Uterus (tissue), 4 donors: ENCODE measurements at places on chromosomes 6 and 20. TPM values are rescaled to one million over a fixed set of nuclear protein-coding genes. Genes with fewer than 3 reads are reported as not detected.
A peak's percentile ranks its signal among the peaks of the same experiment; 100 is the strongest.

DNA sequence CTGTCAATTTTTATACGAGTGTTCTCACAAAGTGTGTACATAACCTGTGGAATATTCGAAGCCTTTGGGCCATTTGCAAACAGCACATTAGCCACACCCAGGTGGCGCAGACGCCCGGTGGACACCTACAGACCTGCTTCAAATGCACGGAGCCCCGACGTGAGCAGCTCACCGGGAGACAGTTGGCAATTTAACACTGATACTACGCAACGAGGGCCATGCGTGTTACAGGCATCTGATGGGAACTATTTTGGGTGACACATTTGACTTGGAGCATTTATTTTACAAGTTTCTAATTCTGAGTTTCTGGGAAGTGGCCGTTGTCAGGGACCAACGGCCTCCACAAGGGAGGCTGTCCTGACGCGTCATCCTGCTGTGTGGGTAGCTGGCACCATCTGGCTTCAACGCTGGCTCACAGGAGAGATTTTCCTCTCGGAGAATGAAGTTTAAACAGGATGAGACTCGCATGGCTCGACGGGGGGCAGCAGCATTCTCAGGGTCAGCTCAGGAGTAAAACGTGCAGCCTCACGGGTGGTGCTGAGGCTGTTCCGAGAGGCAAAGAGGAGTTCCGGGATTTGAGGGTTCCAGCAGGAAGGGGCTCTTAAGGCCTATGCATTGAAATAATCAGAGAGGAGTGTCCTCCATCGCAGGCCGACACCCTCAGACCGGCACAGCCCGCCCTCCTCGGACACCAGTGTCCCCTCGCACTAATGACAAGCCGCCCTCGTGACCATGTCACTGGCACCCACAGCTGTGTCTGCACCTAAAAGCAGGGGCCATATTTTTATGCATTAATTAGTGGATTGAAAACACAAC is 207.4 kb downstream of the DLL1 start:
- DNase-seq = no peak

- no peak for DNase-seq
These were observed 161.6 kb upstream of the EXOC2 start for GRCh38 chr6:854406-855118.

DNA sequence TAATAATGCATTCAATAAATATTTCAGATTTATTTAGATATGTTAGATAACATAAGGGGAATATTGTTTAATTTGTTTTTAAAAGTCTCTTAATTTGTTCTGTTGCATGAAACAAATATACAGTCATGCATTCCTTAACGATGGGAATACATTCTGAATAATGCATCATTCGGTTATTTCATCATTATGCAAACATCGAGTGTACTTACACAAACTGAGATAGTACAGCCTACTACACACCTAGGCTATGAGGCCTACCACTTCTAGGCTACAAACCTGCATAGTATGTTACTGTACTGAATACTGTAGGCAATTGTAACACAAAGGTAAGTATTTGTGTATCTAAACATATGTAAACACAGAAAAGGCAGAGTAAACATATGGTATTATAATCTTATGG is 118.7 kb downstream of the EPHA7 start:
- DNase-seq = no peak

GRCh38 chr6:45371924-45372573 is 5.7 kb downstream of the SUPT3H start:
- DNase-seq = no peak

GRCh38 chr6:88725111-88725975 is 238.1 kb downstream of the RNGTT start:
- no peak for DNase-seq

DNA sequence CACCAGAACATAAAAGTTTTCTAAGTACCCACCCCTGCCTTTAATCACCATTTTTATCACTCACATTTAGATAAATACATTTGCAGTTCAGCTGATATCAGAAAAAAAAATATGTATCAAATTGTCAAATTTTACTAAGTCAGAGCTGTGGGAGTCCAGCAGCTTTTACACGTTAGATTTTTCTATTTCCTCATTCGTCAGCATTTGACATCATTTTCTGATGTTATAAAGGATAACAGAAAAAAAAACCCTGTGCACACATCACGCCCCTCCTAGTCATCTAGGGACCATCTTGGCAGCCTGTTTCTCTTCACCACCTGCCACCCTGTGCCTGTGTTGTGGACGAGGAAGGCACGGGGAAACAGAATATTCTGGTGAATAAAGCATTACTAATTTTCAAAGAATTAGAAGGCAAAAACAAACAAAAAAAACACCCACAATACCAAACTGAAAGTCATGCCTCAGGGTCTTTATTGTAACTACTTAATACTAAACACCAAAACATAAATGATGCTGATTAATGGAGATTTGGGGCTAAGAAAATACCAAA is 12.4 kb downstream of the B4GALT5 start:
- no peak for DNase-seq

DNA sequence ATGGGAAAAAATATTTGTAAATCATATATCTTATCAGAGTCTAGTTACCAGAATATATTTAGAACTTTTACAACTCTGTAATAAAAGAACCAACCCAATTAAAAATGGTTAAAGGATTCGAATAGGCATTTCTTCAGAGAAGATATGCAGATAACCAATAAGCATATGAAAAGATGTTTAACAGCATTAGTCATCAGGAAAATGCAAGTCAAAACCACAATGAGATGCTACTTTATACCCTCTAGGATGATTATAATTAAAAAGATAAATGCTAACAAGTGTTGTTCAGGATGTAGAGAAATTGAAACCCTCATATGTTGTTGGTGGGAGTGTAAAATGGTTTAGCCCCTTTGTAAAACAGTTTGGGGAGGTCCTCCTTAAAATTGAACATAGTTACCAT is 94.1 kb downstream of the LRRC1 start:
- no peak for DNase-seq

DNA sequence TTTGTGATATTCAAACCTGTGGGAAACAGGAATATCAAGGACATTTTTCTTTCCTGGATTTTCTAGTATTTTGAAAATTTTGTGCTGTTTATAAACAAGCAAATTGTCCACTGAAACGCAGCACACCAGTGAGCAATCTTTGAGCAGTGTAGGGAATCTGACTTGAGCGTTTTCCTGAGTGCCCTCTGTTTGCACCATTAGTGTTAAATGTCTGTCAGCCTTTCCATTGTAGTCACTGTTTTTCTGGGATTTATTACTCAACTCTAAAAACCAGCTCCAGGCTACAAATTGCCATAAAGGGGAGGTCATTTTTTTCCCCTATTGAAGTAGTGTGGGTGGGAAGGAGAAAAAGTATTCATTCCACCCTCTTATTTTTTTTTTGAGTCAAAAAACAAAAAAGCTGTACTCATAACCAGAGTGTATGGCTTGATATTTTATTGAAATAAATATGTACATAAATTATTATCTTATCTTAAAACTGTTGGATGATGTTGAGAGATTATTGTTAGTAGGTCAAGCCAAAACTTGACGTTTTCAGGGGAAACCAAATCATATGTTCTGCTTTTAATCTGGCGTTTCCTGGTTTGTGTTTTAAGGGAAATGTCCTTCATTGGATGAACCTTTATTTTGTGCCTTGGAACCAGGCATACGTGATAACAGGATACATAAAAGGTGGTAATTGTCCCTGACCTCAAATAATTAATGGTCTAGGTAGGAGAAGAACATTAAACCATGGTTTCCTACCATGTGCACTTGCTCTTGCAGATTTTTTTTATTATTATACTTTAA is 51.8 kb downstream of the TSHZ2 start:
- DNase-seq = no peak

- DNase-seq = peak; percentile 31
These were observed 136.0 kb downstream of the SOD2 start for GRCh38 chr6:159557031-159557430.

- no peak for DNase-seq
These were observed 533.7 kb downstream of the QKI start for GRCh38 chr6:163948250-163948649.

The OPN5 gene
- not detected for total RNA-seq

DNA sequence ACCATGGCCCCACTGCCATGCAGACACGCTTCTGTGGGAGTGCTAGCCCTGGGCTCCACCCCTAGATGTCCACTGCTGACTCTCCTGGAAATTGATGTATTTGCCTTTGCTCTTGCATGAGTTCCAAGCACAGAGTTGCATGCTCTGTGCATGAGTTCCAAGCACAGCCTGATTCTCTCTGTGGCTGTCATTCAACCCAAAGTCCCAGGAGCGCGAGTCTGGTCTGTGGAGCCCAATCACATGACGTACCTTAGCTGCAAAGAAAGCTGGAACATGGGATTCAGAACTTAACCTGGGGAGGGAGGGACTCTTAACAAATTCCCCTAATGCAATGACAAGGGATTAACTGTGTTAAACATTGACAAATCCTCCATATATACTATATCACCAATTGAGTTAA is 114.3 kb upstream of the SLC24A3 start:
- DNase-seq = no peak

DNA sequence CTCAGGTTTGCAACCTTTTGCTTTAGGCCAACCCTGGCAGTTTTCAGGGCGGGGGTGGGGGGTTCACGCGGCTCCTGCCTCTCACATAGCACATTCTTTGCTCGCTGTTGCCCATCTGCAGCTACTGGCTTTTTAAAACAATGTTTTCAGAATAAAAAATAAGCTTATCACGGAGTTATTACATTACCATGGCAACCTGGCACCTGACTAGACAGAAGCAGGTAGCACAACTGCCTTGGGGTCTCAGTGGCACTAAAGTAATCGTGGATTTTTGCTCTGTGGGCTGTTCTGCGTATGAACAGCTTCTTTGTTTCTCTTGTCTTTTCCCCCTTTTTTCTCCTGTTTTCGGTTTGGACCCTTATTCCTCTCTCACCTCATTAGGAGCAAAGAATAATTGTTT is 9.1 kb upstream of the MANBAL start:
- DNase-seq = no peak

The EBF4 gene
- total RNA-seq = 69.5 TPM

DNA sequence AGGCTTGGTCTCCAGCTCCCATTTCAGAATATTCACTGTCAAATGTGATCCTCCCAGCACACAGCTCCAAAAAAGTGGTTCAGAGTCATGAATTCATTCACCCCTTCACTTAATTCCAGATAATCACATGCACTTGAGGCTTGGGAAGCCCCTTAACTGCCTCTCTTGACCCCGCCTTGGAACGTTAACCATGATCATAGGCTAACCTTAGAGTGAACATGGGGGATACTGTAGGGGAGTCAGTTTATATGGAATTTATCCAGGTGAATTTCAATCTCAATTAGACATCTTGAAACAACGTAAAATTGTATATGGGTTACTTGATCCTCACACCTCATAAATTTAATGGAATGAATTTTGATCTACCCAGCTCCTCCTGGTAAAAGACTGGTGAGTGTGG is 346.8 kb upstream of the ARID1B start:
- no peak for DNase-seq

GRCh38 chr20:2663887-2664719 is at the start of gene IDH3B:
TSS of gene IDH3B (minus strand) at chr20:2664216. CDS start at chr20:2664188, 28 bp downstream.
- DNase-seq = peak; percentile 93

DNA sequence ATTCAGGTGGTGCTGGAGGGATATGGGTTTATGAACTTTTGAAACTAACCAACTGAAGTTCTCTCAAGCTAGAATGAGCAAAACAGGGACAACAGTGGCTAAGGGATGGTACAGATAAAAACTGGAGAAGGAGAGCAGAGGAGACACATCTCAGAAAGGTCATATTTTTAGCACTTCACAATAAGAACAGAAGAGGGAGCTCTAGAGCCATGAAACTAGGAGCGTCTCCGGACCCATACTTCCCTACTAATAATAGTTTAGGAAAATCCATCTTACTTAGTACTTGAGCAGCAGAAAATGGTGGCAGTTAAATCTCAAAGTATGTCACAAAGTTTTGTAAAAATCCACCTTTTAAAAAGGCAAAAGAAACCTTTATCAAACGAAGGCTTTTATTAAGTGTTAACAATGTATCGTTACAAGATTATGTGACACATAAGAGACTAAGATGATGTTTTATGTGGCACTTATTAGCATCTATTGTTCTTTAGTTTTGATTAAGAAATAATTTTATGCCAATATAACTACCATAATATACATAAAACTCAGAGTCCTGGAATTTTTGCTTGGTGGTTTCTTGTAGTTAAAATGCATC is 278.6 kb downstream of the TBC1D32 start:
- DNase-seq = no peak

GRCh38 chr6:36631326-36632011 is 37.3 kb downstream of the SRSF3 start:
- DNase-seq = no peak

- no peak for DNase-seq
These were observed 210.9 kb upstream of the GGTLC1 start for GRCh38 chr20:24199501-24199900.

GRCh38 chr6:157119502-157120027 is 203.8 kb downstream of the TMEM242 start:
- DNase-seq = no peak

The SLC32A1 gene
- not detected for total RNA-seq

The NKX2-2 gene
- total RNA-seq = not detected

DNA sequence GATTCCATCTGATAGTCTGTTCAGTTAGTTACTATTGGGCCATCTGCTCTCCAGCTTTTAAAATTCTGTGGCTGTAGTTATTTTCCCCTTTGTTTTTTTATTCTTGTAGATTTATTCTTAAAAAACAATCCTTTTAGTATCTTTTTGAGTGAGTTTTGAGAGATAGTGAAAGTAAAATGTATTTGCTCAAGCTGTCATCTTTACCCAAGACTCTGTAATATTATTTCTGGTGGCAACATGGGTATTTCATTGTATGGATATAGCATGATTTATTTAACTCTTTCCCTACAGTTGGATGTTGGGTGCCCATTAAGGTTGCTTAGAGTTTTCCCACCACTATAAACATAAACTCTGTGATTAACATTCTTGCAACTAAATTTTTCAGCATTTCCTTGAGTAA is 24.6 kb downstream of the STK4 start:
- DNase-seq = no peak
